Testis (tissue), 5 donors: ENCODE measurements at places on chromosomes 5 and 9.

DNA sequence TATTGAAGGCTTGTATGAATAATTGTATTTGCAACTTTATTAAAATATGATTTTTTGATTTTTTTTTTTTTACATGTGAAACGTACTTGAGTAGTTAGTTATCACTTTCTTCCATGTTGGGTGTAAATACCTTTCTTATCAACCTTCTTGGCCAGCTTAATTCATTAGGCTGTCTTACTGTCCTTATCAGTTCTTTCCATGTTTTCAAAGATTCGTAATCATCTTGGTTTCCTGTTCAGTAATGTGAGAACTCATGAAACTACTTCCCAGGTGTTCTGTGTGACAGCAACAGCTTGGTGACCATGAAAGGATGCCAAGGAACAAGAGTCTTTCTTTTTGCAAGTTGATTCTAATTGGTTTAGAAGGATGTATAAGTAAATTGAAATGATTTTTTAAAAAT, 100.0 kb downstream of the ADGRV1 start:
- DNase-seq: no peak

DNA sequence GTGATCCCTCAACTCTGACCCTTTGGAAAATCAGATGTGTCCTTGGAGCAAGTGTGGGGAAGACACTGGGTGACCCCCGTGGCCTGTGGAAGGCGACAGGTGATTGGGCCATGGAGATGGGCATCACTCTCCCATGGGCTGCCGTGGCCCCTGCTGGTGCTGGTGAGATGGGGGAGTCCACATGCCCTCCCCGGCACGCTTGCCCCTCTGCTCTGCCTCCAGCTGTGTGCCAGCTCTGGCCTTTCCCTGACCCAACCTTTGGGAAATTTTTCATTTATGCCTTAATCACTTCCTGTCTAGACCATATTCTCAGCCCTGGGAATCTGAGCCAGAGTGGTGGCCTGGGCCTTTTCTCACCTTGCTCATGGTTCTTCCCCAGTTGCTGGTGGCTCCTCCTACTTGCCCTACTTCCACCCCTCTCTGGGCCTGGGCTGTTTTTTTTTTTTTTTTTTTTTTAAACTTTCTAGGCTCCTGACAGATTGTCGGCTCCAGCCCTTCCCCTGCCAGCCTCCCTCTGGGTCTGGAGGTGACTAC, 56.6 kb downstream of the RGS3 start:
- DNase-seq: no peak

- DNase-seq: no peak
These were observed 743.9 kb upstream of the SEMA6A start for GRCh38 chr5:117318528-117318927.

DNA sequence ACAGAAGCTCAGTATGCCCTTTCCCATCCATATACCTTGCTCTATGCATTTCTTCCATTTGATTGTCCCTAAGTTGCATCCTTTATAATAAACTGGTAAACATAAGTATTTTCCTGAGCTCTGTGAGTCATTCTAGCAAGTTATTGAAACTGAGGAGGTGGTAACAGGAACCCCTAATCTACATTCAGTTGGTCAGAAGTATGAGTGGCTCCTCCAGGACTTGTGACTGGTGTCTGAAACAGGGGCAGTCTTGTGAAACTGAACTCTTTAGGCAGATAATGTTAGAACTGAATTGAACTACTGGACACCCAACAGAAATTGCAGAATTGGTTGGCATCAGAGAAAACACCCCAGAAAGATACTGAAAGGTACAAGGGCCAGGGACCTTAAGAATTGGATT, 133.1 kb upstream of the POU5F2 start:
- DNase-seq: no peak

DNA sequence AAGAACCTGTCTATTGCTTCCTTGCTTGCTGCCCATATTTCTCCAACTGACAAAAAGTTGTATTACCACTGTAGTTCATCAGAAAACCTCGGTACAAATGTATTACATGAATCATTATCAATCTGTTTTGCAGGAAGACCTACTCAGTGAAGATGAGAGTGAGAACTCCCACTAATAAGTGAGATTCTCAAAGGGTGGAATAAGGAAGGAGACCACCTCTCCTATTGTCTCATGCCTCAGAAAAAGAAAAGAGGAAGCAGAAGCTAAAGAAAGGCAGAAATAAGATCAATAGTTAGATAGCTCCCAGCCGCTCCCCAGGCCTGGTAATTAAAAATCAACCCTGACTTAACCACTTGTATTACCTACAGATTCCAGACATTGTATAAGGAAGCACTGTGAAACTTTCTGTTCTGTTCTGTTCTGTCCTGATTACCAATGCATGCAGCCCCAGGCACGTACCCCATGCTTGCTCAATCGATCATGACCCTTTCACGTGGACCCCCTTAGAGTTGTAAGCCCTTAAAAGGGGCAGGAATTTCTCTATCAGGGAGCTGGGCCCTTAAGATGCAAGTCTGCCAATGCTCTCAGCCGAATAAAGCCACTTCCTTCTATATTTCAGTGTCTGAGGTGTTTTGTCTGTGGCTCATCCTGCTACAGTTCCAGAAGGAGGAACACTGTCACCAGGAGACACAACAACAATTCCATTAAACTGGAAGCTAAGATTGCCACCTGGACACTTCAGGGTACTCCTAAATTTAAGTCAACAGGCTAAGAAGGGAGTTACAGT, 152.5 kb upstream of the COX7C start:
- DNase-seq: no peak

- no peak for DNase-seq
These were observed 821.5 kb downstream of the EFNA5 start for GRCh38 chr5:106849266-106849665.

DNA sequence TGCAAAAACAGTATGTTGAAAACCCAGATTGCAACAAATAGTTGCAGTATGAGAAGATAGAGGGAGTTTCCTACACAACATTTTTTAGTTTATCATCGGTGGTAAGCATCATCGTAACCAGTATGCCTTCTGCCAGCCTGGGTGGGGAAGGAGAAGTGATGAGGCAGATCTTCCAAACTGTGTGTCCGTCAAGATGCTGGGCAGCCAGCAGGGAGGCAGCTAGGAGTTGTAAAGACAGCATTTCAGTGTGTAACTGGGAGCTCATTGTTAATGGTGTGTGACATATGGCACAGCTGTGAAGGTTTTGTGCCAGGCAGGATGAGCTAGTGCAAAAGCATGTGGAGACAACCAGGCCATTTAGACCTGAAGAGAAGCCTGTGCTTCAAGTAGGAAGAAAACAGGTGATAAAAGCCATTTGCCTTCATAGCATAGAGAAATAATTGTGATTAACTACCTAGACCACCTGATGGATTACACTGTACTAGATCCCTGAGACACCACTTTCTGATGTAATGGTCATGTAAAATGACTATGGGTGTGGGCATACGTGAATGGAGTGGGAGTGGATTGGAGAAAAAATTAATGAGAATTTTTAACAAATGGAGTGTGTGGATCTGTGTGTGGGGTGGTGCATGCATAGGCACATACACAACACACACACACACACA, 347.0 kb upstream of the ADAMTSL1 start:
- DNase-seq: no peak

GRCh38 chr9:33116860-33117259, 40.4 kb upstream of the SMU1 start:
- no peak for DNase-seq

DNA sequence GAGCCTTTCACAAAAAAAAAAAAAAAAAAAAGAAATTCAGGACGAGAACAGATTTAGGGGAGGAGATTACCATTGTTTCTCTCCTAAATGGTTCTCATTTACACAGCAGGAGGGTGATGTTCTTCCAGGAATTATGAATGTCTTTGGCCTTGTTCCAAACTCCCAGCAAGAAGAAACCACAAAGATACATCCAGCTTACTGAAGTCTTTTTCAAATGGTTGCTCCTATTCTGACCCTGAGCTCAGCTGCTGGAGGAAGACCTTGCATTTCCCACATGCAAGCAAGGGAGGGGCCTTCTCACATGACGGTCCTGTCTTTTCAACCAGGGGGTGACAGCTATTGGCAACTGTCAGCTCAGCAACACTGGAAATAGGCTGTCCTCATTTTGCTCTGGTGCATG, 203.0 kb upstream of the VLDLR start:
- peak; percentile 31 for DNase-seq

- no peak for DNase-seq
These were observed 300.7 kb upstream of the IZUMO3 start for GRCh38 chr9:24846248-24846912.

DNA sequence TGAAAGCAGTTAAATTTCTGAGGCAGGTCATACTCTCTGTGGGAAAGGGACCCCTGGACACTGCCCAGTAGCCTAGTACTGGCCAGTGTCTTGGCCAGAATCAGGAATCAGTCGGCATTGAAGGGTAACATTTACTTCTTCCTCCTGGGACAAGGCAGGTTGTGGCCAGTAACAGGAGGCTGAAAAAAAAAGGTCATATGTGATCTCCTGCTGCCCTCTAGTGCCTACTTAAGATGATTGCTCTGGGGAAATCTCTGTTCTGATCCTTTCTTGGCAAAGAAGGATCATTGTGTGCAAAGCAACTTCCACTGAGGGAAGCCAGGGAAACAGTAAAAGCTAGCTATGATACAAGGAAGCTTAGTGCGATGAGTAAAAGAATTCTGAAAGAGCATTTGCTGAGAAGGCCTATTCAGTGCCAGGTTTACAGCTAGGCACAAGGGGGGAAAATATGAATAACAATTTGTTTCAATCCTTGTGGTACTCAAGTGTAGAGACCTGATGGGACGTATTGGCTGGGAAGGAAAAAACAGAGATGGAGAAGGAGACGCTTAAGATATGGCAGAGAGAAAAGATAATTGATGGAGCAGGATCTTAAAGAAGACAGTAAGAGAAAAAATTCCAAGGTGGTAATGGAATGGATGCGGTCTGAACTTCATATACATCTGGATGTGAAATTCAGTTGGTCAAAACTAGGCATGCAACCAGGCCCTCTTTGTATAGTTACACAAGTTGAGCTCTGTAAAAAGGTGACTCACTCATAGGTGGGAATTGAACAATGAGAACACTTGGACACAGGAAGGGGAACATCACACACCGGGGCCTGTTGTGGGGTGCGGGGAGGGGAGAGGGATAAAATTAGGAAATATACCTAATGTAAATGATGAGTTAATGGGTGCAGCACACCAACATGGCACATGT, 25.8 kb upstream of the TRIM32 start:
- peak; percentile 36 for DNase-seq

DNA sequence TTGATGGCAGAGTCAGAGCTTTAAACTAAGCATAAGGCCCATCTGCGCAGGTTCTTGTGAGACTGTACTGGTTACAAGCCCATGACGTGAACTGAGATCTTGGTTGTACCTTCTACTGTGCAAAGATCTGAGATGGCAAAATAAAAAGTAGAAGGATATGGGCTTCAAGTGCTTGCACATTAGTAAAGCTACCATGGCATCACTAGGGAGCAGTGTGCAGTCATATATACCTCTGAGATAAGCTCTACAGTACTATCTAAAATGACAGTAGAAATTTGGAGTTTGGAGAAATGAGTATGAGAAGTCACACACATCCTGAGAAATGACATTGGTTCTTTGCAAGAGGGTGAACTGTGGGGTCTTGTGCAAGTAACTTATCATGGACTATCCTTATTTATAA, 408.2 kb upstream of the PRR16 start:
- DNase-seq: no peak

- peak; percentile 26 for DNase-seq
These were observed at the start of gene UBE2QL1 for GRCh38 chr5:6448622-6449464. Gene UBE2QL1, plus strand, starts transcription at chr5:6448859. Its CDS starts 35 bp downstream, at chr5:6448894.

- no peak for DNase-seq
These were observed at the start of gene GRIN1 for GRCh38 chr9:137138722-137139467. Gene GRIN1, plus strand, starts transcription at chr9:137139154. Its CDS starts 333 bp downstream, at chr9:137139487.

DNA sequence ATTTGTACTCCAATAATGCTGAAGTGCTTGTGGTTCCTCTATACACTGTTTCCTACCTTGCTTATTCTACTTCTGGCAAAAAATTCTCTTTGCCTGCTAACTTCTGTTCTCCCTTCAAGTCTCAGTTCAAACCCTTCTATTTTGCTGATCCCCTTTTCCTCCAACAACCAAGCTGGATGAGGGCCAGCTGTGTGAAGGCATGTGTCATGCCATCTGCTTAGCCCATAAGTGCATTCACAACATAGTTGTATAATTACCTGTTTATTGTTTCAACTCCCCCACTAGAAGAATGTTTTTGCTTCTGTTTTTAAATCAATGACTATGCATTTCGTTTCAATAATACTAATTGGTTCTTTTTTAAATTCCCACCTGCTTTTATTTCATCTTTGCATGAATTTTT, 1951.4 kb upstream of the WWC1 start:
- no peak for DNase-seq

- DNase-seq: no peak
These were observed 9.7 kb upstream of the RIOK2 start for GRCh38 chr5:97192580-97193354.

DNA sequence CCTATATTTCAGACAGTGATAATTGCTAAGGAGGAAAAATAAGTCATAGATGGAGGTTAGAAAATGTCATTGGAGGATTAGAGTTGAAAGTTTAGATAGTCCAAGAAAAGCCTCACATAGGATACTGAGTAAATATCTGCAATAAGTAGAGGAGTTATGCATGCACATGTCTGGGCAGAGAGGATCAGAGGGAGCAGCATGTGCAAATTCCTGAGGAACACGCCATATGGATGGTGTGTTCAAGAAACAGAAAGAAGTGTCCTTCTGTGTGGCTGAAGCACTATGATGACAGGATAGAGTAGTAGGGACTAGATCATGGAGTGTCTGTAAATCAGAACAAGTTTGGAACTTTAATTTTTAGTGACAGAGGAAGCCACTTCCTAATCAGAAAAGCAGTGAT, 52.2 kb downstream of the SGCD start:
- DNase-seq: no peak

- DNase-seq: no peak
These were observed 3.2 kb upstream of the RAPGEF1 start for GRCh38 chr9:131743096-131743495.

DNA sequence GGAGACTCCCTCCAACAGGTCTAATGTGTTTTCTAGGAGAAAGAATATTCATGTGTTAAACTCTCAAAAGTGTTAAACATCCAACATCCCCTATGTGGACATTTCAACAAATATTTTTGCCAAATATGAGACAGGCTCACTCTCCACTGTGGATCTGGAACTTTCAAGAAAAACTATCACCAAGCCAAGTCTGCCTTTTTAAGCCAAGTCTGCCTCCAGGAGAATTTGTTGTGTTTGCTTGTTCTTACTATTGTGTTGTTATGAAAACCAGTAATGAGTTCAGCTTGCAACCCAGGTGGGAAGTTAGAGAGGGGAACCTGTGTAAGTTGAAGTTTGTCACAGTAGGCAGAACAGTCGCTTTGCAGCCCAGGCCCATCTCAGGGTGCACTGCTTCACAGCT, 228.1 kb downstream of the NFIB start:
- no peak for DNase-seq
